Stimulated activated memory B cell treated with anti-CD40 and anti-IgM and Interleukin-4, amounts not matched to agents 10 μg/mL and 1 μg/mL and 100 μg/mL, for 72 hours (primary cell): ENCODE measurements at places on chromosomes 13 and 19.

GRCh38 chr19:28940751-28941500 is 272.0 kb downstream of the UQCRFS1 start:
- ATAC-seq: no peak

DNA sequence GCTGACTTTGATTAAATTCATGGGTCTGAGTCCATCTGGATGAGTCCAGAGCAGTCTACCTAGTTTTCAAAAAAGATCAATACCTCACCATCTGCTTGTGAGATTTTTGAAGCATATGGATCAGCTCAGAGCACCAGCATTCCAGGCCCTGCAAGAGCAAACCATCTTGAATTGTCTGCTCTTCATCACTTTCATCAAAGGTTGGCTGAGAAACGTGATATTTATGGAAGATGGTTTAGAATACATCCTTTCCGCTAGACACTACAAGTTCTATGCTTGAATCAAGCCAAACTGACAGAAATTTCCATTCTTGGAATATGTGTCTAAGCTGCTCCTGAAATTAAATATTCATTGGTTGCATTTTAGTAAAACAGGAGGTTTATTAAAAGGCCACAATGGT is 190.3 kb downstream of the KCNRG start:
- ATAC-seq: no peak

DNA sequence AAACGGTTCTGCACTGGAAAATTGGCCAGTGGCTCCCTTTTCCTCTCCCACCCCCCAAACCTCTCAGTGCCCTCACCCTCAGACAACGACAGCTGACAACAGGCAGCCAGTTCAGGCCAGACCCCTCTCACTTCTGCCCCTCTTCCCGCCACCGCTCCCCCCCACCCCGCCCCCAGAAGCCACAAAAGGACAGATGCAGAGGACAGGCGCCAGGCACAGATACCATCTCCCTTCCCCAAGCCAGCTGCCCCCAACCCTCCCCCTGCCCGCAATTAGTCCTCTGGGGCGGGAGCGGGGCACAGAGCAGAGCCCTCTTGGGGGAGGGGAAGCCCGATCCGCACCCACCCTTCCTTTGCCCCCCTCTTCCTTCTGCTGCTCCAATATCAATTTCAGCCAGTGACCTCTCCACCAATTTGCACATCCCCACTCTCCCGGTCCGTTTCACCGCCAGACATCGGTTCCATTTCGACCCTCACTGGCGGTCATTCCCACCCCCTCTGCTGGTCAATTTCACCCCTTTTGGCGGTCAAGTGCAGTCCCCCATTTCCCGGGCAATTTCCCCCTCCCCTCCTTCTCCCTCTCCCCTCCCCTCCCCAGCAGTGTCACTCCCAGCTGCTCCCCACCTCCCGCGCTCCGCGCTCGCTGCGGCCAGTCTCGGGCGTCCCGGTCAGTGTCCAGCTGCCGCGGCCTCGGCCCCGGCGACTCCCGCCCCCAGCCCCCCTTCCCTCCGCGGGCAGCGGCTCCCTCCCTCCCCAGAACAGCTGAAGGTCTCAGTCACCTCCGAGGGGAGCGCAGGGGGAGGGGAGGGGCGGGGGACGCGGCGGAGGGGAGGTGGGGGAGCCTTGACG is at the start of gene SHD:
Gene SHD (plus strand): TSS at position 848 of the 848 bp plus-strand sequence. CDS start 798 bp downstream, outside the sequence.
- ATAC-seq: no peak

GRCh38 chr19:35313587-35313986 is 15.4 kb upstream of the CD22 start:
- ATAC-seq: no peak

- peak; percentile 91 for ATAC-seq
Measured at GRCh38 chr13:102584434-102584833, 12.4 kb upstream of the TPP2 start.

DNA sequence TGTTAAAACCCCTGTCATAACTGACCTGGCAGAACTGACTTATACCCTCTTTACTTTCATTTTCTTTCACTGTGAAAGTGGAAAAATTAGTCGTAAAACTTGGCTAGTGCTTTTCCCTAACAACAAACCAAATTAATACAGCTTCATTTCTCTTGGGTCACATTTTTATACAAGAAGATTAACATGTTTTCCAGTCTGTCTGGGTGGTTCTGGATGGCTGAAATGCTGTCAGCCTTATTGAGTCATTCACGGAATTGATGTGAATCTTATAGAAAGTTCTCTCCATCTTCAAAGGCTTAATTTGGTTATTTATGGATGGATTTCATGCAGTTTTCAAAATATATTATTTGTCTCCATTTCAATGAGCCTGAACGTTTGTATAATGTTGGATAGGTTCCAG is 440.0 kb downstream of the KCTD12 start:
- ATAC-seq: no peak

GRCh38 chr19:45160870-45161737 is at the start of gene NKPD1:
TSS of gene NKPD1 (minus strand) at chr19:45160982. CDS start at chr19:45160150, 832 bp downstream.
- ATAC-seq: no peak

DNA sequence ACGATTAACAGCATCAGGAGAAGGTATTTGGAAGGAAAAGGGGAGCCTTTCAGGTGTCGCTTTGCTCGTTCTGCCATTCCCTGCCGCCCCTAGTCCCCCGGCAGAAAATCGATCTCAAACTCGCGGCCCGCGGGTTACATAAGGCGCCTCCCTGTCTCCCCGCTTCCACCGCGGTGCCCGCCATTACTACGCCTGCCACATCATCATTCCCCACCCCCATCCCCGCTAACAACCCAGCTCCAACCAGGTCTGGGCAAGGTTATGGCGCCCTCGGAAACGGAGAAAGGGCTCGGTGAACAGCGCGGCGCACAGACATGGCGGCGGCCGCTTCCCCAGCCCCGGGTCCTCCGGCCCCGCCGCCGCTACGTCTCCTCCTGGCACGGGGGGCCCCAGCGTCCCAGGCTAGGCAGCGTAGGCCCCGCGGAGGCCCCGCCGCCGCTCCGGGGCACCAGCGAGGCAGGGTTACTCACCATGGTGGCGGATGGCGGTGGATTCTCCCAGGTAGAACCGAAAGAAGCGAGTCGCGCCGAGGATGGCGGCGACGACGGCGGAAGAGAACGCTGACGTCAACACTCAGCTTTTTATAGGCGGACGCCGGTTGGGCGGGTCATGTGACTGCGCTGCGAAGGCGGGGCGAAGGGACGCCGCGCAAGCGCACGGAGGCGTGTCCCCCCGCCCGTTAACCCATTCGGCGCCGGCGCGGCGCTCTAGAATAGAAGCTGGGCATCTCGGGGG is at the start of gene EEF2:
Gene EEF2 (minus strand): TSS at position 556 of the 735 bp plus-strand sequence. CDS start 83 bp downstream, at position 473.
- ATAC-seq: peak; percentile 76

- ATAC-seq: no peak
Measured at GRCh38 chr19:46528601-46529590, 33.2 kb upstream of the PNMA8B start.

DNA sequence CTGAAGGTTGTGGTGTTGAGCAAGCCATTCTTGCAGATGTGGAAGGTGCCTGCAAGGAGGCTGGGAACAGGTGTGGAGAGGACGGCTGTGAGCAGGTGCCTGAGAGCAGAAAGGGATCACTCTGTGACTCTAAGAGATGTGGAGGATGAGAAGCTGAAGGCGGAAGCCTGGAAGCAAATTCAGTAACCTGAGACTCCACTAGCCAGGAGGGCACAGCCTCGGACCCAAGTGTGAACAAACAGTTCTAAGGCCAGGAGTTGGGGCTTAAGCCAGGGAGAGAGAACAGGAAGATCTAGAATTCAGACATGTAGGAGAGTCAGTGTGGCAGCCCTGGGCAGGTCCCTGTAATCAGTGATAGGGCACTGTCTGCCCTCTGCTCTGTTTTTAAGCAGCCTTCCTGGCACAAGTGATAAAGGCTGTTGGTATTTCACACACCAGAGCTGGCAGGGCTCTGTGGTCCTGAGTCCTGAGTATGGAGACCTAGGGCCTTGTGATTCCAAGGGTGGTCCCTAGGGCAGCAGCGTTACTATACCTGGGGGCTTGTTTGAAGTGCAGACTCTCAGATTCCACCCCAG is 131.3 kb downstream of the SLC7A1 start:
- ATAC-seq: no peak

- no peak for ATAC-seq
Measured at GRCh38 chr19:28501976-28502375, 711.0 kb downstream of the UQCRFS1 start.

DNA sequence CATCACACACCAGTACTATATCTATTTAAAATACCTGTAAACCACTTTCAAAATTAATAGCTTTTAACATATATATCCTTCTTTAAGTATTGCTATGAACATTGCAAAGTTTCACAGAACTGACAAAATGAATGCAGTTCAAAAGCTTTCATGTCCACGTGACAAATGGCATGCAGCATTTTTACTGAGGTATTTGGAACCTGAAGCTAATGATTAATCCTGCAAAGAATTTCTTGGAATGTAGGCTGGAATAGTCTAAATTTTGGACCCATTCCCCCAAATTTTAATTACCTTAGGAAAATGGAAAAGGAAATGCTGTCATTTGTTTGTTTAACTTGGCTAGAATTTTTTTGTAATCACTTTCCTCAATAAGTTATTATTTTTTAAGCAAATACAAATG is 423.8 kb upstream of the GPC6 start:
- no peak for ATAC-seq

DNA sequence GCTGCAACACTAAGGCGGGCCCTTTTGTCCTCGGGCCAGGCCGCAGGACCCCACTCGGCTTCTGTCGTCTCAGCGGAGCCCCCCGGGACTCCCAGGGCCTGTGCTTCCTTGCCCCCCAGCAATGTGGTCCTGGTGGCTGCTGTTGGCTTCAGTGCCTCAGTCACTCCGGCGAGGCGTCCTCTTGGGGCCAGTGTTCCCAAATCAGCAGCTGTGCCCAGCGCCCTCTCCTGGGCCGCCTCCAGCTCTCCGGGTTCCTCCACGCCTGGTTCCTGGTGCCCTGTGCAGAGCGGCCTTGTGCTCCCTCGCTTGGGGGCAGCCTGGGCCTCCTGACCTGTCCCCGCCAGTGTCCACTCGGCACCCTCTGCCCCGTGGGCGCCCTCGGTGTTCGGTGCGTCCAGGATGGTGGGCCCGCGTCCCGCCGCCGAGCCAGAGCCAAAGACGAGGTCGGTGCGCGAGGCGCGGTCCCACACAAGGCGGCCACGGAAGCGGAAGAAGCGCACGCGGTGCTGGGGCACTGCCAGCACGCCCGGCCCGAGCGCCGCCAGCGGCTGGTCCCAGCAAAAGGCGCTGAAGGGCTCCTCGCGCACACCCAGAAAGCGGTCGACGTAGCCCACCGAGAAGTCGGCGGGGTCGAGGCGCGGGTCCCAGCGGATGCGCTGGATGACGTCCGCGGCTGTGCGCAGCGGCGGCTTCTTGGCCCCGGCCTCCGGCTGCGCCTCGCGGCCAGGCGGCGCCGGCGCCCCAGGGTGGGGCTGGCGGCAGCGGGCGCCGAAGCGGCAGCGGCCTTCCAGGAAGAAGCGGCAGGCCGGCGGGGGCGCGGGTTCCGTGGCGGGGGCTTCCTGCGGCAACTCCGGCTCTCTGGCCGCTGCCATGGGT is 685 bp downstream of the LENG9 start:
- peak; percentile 44 for ATAC-seq

DNA sequence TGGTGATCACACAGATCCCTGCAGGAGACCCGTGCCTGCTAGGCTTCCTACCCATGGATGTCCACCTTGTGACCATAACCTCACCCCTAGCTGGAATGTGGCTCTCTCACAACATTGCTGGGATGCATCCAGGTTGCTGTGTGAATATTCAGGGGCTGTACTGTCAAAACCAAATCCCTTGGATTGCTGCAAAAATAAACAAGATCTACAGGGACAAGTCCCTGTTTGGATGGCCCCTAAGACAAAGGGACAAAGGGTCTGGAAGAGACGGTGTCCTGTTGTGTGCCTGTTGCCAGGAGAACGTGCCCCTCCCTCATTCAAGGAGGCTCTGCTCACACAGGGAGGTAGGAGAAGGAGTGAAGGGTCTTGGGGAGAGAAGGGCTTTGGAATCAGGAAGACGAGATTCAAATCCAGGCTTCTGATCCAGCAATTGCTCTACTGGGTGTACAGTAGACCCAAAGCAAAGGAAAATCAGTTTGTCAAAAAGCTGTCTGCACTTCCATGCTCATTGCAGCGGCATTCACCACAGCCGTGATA is 89.2 kb upstream of the WASF3 start:
- ATAC-seq: no peak

GRCh38 chr19:12880551-12881171 is 588 bp downstream of the DNASE2 start:
- ATAC-seq: peak; percentile 51

DNA sequence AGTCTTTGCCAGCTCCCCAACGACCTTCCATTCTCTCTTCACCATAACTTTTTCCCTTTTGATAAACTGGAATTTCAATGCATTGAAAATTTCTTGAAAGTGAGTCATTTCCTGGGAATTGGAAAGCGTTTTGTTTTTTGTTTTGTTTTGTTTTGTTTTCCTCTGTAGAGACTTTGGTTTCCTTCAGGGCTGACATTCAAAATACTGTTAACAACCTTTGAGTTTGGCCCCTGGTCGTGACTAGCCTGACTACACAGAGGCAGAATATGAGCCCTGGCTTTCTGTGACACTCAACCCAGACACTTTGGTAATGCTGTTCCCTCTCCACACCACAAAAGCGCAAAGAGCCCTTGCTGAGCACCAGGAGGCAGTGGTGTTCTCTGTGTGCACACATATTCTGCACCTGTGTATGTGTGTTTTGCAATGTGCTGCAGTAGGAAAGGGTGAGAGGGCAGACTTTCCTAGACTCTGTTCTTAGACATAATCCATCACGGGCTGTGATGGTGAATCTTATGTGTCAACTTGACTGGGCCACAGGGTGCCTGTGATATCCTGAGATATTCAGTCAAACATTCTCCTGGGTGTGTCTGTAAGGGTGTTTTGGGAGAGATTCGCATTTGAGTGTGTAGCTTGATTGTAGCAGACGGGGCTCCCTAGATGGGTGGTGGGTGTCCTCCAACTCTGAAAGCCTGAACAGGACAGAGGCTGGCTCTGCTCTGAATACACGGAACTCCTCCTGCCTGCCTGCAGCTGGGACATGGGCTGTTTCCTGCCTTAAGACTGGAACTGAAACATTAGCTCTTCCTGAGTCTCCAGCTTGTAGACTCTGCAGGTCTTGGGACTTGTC is 29.5 kb upstream of the ANKRD10 start:
- ATAC-seq: peak; percentile 59

GRCh38 chr13:41049480-41050440 is 11.5 kb upstream of the WBP4 start:
- ATAC-seq: no peak

DNA sequence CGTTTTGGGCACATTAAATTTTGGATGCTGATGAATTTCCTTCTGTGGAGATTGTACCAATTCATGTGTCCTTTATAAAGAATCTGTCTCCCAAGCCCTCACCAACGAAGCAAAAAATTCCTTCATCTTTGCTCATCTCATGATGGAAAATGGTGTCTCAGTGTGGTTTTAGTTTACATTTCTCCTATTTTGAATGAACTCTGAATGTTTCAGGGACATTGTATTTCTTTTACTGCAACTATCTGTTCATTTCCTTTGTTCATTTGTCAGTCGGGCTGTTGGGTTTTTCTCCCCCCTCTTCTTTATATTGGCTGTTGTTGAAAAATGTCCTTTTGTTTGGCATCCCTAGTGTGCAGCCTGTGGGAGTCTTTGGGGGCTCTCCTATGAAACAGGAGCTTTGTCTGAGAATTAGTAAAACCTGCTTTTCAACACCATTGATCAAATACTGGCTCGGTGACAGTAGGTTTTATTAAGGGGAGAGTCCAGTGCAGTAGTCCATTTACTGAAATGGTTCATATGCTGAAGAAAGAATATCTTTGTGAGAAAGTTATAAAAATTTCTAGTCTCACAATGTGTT is 91.3 kb upstream of the C1QTNF9B start:
- ATAC-seq: no peak

- ATAC-seq: no peak
Measured at GRCh38 chr13:79448413-79448812, 32.5 kb upstream of the NDFIP2 start.
